ENCODE measurements at places on chromosomes 7 and 10. TPM values are rescaled to one million over a fixed set of nuclear protein-coding genes. Genes with fewer than 3 reads are reported as not detected.

- peak; percentile 5 for DNase-seq
Observed at GRCh38 chr10:27157150-27157549, 2.0 kb downstream of the MASTL start.

GRCh38 chr10:132056663-132057062 lies 9.1 kb upstream of the JAKMIP3 start:
- DNase-seq = no peak

- DNase-seq = peak; percentile 8
Observed at GRCh38 chr7:141097430-141097829, 23.6 kb downstream of the TMEM178B start.

GRCh38 chr7:138575897-138576428 lies 115.9 kb downstream of the TRIM24 start:
- DNase-seq = peak; percentile 15

DNA sequence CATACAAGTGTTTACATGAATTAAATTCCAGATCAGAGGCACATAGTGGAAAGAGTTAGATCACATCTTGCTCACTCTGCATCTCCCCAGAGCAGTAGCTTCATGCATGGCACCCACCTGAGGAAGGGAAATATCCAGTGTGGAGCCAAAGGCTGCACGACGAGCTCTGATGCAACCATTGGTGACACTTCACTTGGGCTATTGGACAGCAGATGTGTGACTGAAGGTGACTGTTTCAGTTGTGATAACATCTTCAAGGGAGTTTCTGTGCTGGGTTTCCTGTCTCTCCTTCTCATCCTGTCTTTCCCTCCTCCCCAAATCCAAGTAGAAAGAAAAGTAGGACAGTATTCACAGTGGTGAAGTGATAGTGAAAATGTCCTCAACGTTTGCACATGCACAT lies 115.0 kb downstream of the TAF3 start:
- DNase-seq = no peak

GRCh38 chr7:121936951-121937623 lies 64.1 kb downstream of the PTPRZ1 start:
- no peak for DNase-seq

GRCh38 chr10:75397496-75398199 lies 3.9 kb downstream of the ZNF503 start:
- peak; percentile 49 for DNase-seq

DNA sequence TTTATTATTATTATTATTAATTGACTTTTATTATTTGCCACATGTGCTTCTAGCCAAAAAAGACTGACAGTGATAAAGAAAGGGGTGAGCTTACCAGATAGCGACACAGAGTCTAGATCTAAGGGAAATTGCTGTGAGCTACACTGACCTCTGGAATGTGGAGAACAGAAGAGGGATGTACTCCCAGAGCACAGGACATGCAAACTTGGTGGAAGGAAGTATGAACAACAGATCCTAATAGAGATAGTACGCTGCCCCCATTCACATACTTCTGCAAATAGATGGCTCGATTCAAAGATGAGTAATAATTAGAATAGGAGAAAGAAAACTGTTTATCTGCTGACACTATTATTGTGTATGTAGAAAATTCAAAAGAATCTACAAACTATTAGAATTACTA lies 109.3 kb upstream of the HPS1 start:
- no peak for DNase-seq

DNA sequence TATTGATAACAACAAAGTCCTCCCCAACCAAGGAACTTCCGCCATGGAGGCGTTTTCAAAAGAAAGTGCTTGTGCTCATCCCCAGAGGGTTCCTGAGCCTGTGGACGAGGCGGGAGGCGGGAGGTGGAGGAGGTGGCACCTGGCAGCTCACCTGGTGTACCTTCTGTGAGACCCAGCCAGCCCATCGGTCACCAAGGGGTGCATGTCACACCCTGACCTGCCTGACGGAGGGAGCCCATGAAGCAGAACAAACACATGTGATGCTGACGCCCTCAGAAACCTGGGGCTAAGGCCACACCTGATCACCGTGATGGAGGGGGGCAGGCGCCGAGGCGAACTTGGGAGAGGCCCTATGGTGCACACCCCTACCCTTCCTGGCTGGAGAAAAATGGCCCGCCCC lies 458.8 kb downstream of the DNAJB6 start:
- DNase-seq = no peak

- DNase-seq = no peak
Observed at GRCh38 chr7:1081336-1081735, 6.6 kb upstream of the GPER1 start.

- no peak for DNase-seq
Observed at GRCh38 chr7:156347132-156347531, 293.4 kb upstream of the RNF32 start.

DNA sequence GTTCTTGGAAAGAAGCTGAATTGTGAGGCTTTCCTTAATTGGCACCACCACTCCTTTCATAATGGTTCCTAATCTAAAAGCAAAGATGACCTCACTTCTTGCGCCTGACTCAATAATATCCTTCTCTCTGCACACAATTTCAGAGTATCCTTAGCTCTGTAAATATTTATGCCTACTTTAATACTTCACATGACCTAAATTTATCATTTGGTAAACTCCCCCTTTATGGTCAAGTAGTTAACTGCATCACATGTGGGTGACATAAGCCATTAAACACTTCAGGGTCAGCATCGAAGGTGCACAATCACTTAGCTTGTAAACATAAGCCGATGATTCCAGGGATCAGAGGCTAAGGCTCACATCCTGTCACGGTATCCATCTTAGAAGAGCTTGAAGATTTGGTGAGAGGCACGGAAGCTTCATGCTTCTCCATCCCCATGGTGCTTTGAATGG lies 7.3 kb upstream of the RHOBTB1 start:
- DNase-seq = no peak

GRCh38 chr7:102992509-102992937 lies 79.7 kb downstream of the LRRC17 start:
- no peak for DNase-seq

GRCh38 chr10:47022311-47023131 lies 111.3 kb downstream of the PTPN20 start:
- DNase-seq = no peak

DNA sequence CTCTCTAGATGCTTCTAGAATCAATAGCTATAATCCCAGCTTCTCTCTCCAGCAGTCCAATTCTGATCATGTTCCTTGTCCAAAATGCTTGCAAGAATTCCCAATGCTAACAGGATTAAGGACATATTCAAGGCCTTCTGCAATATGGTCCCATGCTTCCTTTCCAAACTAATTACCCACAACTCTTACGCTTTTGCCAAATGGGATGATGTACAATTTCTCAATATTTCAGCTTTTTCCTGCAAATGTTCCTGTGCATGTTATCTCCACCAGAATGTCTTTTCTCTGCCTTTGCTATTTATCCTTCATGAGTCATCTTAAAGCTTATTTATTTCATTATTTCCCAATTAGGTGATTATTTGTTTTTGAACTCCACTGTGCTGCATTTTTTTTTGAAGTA lies 556.4 kb downstream of the SORCS1 start:
- DNase-seq = peak; percentile 8

DNA sequence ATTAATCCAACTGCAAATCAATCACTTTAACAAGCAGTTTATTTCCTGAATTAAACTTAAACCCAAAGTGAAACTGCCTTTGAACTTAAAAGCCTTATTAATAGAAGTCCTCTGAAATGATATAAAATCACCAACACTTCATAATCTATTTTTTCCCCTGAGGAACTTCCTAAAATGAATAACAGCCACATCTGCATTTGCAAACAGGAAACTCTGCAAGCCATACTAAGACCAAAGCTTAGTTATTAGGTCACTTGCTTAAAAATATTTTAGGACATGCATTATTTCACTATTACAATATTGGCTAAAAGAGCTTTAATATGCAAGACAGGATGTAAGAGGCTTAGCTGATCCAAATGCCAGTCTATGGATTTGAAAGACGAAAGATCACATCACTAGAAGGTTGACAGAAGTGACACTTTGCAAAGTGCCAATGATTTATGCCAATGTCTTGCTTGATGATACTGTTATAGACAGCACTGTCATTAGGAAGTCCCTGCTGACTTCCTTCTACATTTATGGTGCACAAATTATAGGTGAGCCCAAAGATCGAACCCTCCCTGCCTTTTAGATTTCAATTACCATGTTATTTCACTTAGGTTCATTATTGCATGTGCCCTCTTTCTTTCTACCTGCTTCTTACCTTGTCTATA lies 99.9 kb upstream of the SKAP2 start:
- no peak for DNase-seq

- DNase-seq = no peak
Observed at GRCh38 chr7:48876087-48876486, 48.3 kb upstream of the CDC14C start.

DNA sequence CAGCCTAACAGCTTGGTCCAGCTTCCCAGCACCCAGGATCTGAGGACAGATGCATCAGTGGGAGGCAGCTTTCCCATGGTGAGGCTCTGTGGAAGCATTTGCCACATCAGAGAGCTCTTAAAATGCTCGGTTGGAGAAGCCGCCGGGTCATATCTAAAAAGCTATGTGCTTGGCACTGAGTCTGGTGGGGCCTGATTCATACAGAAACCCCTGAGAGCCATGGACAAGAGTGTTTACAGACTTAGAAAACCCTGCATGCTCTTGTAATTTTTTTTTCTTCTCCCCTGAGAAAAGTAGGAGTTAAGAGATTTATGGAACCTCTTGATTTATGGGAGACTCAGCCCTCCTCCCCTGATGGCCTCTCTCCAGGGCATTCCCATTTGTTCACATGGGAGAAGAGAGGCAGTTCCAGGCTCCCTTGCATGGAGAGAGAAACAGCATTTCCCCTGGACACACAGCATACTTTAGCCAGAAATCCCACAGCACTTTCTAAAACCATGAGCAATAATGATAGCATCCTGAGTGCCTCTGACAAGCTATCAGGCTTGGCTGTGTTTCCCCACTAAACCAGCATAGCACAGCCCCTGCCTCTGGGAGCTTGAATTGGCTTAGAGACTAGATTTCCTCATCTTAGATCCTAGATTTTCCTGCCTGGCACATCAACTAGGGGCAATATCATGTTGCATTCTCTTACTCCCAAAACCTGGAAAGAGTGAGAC lies 322.1 kb upstream of the AUTS2 start:
- peak; percentile 41 for DNase-seq

DNA sequence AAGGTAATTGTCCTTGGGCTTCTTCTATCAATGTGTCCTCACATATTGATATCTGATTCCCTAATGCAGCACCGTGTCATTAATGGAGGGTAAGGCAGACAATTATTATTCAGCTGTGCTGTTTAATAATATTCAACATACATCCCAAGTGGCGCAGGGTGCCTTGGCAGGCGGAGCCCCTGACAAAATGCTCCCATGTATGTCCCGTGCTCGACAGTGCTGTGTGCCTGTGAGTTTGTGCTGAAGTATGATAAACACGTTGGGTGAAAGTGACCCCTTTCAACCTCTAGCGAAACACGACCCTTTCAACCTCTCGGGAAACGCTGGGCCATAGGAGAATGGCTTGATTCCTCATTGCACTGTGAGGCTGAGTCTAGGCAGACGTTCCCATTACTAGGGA lies 31.3 kb downstream of the PFKP start:
- no peak for DNase-seq

DNA sequence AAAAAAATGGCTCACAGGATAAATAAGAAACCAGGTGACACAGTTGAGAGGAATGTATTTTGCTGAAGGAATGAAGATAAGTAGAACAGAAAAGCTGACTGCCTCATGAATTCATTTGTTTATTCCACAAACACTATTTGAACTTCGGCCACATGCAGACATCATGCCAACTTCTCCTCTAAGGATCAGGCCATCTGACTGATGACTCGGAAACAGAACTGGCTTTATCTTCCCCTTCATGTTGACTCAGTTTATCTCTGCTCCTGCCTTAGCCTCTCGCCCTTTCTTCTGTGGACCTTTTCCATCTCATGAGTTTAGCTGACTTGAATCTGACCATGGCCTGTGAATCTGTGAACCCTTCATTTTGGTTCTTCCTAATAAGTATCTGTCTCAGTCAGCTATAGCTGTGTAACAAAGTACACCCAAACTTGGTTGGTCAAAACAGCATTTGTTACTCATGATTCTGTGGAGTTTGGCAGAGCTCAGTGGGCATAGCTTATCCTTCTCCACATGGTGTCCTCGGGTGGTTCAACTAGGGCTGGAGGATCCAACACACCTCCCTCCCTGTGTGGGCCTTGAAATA lies 44.0 kb upstream of the GRID1 start:
- DNase-seq = peak; percentile 81

DNA sequence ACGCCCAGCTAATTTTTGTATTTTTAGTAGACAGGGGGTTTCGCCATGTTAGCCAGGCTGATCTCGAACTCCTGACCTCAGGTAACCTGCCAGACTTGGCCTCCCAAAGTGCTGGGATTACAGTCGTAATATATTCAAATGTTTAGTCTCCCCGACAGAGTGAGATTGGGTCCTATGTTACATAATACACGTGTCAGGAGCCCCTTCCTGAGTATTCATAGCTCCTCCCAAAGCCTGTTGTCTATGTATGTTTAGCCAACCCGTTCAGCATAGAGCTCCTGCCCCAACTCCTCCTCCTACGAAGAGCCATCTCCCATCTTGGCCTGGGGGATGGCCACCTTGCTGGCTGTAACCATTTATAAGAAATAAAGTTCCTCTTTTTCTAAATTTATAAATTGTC lies 2.7 kb upstream of the PPP2R2D start:
- no peak for DNase-seq

DNA sequence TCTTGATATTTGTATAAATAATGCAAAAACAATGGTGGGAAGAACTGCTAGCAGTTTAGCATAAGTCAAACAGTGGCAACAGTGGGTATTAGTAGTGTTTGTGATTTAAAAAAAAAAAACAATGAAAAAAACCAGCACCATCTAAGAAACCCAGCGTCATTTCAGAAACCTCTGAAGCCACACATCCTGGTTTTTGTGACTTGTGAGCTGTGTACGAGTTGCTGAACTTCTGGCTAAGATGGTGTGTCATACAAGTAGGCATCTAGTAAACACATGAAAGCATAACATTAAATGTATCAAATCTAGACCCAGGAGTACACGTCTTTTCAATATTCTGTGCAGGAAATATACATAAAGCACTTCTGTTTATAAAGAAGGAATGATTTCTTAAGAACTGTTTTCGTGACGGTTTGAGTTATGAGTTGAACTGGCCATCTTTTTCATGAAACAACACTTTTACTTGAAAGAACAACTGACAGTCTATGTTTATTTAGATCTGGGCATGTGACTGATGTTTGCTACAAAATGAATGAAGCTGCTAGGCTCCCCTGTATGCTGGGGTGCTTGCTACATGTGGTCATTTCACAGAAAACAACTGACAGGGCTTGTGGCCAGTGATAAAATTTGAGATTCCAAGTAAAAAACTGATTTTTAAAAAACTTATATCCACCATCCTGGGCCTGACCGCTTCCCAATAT lies 143.5 kb downstream of the PIP4K2A start:
- no peak for DNase-seq

MYL7 gene
- not detected for total RNA-seq

ZNF487 gene
- 36.5 TPM for total RNA-seq

GSTO2 gene
- 3.4 TPM for total RNA-seq

CYP2C9 gene
- total RNA-seq = not detected

GLRX3 gene
- total RNA-seq = 114 TPM

NPC1L1 gene
- total RNA-seq = not detected

ITPRID1 gene
- not detected for total RNA-seq

RBAK gene
- total RNA-seq = 10.2 TPM

NKX2-3 gene
- not detected for total RNA-seq

PLAC9 gene
- total RNA-seq = 78.7 TPM

OPALIN gene
- not detected for total RNA-seq

TMEM243 gene
- total RNA-seq = 57.7 TPM

SPRN gene
- 0.82 TPM for total RNA-seq

GDF2 gene
- total RNA-seq = not detected

All from fibroblast of the aortic adventitia (primary cell).